Ureter (tissue), 1 donor: ENCODE measurements at places on chromosomes 1 and 21. TPM values are rescaled to one million over a fixed set of nuclear protein-coding genes. Genes with fewer than 3 reads are reported as not detected.

DNA sequence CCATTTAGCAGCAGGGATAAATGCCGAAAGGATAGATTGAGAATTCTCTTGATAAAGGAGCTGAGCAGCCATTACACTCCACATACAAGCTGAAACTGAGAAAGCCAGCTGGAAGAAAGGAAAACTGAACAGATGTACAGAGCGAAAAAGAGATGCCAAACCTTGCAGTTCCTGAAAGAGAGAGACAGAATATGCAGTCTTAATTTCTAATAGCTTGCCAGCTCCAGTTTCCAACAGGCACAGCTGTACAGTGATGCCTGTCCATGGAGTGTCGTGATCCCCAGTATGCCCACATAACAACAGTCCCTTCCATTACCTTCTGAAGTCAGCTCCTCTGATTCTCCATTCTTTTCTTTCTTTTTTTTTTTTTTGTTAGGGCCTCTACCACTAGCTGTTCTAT lies 22.7 kb downstream of the ABL2 start:
- no peak for DNase-seq

ATP1A2 gene
- total RNA-seq: 41.2 TPM

TNFRSF14 gene
- 160 TPM for total RNA-seq

- no peak for DNase-seq
Observed at GRCh38 chr1:33797849-33798248, 66.0 kb upstream of the HMGB4 start.

DNA sequence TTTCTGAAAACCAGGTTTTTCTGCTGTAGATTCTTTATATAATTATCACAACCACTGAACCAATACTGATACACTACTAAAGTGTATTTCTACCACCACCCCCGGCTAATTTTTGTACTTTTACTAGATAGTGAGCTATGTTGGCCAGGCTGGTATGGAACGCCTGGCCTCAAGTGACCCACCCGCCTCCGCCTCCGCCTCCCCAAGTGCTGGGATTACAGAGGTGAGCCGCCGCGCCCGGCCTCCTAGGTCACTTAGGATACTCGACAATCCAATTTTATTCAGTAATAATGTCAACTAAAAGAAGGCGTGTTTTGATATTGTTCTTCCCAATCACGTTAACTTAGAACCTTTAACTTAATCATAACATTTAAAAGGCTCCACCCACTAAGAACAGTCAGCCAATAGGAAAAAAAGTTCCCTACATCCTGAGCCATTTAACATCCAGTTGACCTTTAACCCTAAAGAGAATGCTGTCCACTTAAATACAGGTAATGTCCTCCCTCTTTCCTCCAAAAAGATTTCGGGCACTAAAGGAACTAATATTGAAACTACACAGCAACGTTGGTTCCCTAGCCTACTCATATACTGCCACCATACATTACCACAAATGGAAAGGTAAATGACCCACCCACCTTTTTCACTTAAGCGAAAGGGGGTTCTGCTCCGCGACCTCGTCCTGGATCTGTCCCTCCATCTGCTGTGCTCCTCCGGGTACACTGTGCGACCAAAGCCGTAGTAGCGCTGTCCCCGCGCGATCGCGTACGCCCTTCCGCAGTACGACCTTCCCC lies 1.2 kb downstream of the RSRP1 start:
- no peak for DNase-seq

GRCh38 chr1:15734901-15735300 lies 1.2 kb upstream of the SLC25A34 start:
- no peak for DNase-seq

- no peak for DNase-seq
Observed at GRCh38 chr1:18569811-18570545, 60.7 kb upstream of the PAX7 start.

CD1B gene
- total RNA-seq: not detected

PLEKHA6 gene
- 61.5 TPM for total RNA-seq
